ENCODE measurements at places on chromosomes 7 and 10.

GRCh38 chr10:27319752-27320431 lies 79.3 kb upstream of the ACBD5 start:
- peak; percentile 39 for DNase-seq

DNA sequence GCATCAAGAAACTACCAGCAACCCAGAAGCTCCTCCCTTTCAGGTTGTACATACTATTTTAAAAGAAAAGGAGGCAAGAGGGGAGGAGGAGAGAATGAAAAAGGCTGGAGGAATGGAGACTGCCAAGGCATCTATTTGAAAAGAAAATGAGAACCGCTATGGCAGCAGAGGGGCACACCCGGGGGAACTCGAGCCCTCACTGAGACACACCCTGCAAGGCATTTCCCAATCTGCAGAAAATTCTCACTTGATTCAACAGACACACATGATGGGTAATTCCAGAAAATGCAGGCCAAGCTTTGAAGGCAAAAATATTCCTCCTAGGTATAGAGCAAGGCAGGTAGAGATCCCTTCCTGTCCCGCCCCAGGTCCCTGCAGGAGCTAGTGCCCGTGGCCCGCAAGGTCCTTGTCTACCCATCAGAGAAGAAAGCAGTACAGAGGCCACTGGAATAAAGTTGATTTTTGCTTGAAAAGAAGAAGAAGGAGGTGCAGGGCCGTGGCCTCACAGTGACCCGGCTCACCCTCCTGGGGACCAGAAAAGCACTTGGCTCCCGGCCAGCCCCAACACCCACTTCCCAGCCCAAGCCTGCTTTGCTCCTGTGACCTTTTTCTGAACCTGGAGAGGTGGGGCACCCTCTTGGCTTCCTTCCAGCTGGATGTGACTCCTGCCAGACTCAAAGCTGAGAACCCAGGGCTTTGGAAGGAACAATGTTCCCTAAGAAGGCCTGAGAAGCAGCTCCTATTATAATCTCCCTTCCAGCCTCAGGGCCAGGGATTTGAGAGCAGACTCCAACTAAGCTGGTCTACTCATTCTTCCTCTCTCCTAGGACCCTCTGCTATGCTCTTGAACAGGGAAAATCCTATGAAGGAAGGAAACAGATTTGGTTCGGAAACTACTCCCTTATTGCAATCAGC lies 6.2 kb upstream of the PIK3CG start:
- DNase-seq = no peak

GRCh38 chr7:46932676-46933424 lies 649.1 kb downstream of the TNS3 start:
- no peak for DNase-seq

- no peak for DNase-seq
Observed at GRCh38 chr10:43267811-43268210, 946 bp upstream of the RASGEF1A start.

GRCh38 chr7:34211018-34211417 lies 305.7 kb downstream of the BMPER start:
- DNase-seq = no peak

All from posterior cingulate gyrus (tissue), 11 donors.